ENCODE measurements at places on chromosomes 11 and 22. TPM values are rescaled to one million over a fixed set of nuclear protein-coding genes. Genes with fewer than 3 reads are reported as not detected.
A peak's percentile ranks its signal among the peaks of the same experiment; 100 is the strongest.

Gene MEI1
- 0.01 TPM for polyA plus RNA-seq

Gene GAB2
- polyA plus RNA-seq, result 2.9 TPM

Gene ELFN2
- 0.05 TPM for polyA plus RNA-seq

Gene CRYBB2
- 0.04 TPM for polyA plus RNA-seq

- DNase-seq, result no peak
Observed at GRCh38 chr11:17157761-17158160, 50.0 kb downstream of the PIK3C2A start.

DNA sequence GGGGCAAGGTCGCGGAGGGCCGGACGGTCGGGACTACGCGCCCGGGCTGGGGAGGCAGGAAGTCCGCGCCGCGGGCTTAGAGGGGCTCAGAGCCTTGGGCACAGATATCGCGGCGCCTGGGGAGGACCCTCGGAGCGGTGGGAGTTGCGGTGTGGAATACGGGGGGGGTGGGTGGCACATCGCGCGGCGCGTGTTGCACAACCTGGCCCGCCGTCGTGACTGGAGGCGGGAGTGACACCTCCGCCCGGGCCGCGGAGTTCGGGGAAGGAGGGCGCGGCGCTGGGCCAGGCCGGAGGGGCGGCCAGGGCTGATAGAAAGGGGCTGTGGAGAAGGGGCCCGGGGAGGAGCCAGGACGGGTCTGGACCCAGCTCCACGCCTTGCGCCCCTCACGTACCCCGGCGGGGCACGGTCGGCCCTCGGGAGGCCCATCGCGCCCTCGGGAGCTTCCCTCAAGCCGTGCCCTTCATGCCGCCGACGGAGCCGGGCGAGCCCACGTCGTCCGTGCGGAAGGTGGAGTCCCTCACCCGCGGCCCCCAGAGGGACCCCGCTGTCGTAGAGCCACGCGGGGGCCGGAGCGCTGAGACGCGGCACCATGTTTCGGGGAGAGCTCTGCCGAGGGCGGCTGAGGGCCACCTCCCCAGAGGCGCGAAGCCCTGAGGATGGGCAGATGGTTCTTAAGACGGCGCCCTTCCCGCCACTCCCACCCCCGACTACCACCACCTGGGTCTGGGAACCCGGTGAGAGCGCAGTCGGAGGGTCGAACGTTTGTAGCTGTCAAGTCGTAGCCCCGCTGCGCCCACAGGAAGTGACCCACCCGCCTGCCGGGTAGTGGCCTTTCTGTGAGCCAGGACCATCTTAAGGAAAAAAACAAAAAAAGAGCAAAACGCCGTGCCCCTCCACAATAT lies 729 bp downstream of the IL17RA start:
- peak; percentile 65 for DNase-seq

GRCh38 chr11:104094576-104094975 lies 58.1 kb downstream of the DDI1 start:
- no peak for DNase-seq

- no peak for DNase-seq
Observed at GRCh38 chr11:22405377-22405776, 67.2 kb downstream of the SLC17A6 start.

GRCh38 chr11:119699227-119699626 lies 29.8 kb downstream of the NECTIN1 start:
- peak; percentile 65 for DNase-seq

GRCh38 chr22:32887324-32887980 lies 85.9 kb downstream of the TIMP3 start:
- DNase-seq, result no peak
